CD4-positive, alpha-beta T cell treated with Interleukin-6 at 100 ng/mL for 8 hours (primary cell): ENCODE measurements at places on chromosomes 7 and 10.

DNA sequence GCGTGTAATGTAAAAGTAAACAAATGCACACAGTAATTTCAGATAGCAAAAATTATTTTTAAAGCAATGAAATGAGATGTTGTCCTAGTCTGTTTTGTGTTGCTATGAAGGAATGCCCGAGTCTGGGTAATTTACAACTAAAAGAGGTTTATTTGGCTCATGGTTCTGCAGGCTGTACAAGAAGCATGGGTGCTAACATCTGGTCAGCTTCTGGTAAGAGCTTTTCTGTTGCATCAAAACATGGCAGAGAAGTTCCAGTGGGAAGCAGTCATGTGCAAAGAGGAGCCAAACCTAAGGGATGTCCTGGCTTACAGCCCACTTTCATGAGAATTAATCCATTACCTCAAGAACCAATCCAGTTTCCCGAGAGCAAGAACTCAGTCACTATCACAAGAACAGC is 62.9 kb upstream of the MNX1 start:
- no peak for DNase-seq

GRCh38 chr10:65320236-65321026 is 1605.4 kb upstream of the LRRTM3 start:
- DNase-seq: no peak

DNA sequence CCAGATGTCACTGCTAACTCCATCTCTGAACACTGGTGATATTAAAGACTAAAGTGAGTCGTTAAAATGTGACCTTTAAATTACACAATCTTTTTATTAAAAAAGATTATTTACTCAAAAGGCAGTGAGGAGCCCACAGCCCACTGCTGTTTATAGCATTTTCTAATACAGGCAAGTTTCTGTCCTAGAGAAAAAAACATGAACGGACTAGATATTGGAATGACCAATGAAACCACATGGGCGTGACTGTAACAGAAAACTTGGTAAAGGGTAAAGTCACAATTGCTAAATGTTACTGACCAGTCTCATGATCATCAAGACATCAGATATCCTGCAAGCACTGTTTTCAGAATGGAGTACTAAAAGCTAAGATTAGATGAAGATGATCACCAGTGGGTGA is 78.7 kb downstream of the FEZF1 start:
- DNase-seq: no peak

DNA sequence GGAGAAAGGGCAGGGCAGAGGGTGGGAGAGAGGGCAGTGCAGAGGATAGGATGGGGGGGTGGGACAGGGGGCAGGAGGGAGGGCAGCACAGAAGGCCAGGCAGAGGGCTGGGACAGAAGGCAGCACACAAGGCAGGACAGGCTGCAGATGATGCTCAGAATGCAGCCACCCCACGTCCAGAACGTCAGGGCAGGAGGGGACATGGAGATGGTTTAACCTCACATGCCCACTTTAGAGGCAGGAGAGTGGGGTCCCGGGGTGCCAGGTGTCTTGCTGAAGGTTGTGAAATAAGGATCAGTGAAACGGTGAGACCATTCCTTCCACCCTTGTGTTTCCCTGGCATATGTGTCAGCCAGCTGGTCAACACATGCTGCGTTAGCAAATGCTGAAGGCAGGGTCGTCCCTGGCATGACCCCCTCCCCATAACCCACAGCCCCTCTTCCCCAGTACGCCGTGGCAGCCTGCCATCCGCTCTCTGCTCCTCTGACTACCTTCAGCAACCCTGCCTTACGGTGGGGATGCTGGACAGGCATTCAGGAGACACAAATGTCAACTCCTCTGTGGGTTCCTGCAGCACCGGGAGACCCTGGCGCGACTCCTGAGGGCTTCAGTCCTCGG is 592.1 kb downstream of the DNAJB6 start:
- DNase-seq: no peak

DNA sequence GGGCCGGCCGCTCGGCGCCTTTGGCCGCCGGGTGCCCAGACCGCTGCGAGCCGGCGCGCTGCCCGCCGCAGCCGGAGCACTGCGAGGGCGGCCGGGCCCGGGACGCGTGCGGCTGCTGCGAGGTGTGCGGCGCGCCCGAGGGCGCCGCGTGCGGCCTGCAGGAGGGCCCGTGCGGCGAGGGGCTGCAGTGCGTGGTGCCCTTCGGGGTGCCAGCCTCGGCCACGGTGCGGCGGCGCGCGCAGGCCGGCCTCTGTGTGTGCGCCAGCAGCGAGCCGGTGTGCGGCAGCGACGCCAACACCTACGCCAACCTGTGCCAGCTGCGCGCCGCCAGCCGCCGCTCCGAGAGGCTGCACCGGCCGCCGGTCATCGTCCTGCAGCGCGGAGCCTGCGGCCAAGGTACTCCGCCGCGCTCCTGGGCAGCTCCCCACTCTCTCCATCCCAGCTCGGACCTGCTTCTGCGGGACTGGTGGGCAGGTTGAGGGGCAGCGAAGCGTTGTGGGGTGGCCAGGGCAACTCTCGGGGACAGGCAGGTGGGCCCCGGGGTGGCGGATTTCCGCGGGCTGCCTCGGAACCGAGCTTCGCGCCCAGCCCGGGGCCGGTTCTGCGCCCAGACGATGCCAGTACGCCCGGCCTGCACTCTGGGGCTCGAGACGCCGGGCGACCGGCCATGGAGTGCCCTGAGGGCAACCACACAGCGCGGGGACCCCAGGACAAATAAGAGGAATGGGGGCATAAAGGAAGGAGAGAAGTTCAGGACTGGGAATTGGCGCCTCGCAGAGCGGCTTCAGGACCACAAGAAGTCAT is 578 bp downstream of the HTRA1 start:
- no peak for DNase-seq

- no peak for DNase-seq
These were observed 152.9 kb downstream of the EBF3 start for GRCh38 chr10:129811208-129811607.
